ENCODE measurements at places on chromosomes 12 and 14.
A peak's percentile ranks its signal among the peaks of the same experiment; 100 is the strongest.

- peak; percentile 4 for DNase-seq
These were observed 1322.3 kb upstream of the SEL1L start for GRCh38 chr14:82855912-82856391.

GRCh38 chr12:40473962-40474361, 218.3 kb upstream of the CNTN1 start:
- DNase-seq, result no peak

- no peak for DNase-seq
These were observed 55.9 kb downstream of the C12orf75 start for GRCh38 chr12:105386431-105386830.

DNA sequence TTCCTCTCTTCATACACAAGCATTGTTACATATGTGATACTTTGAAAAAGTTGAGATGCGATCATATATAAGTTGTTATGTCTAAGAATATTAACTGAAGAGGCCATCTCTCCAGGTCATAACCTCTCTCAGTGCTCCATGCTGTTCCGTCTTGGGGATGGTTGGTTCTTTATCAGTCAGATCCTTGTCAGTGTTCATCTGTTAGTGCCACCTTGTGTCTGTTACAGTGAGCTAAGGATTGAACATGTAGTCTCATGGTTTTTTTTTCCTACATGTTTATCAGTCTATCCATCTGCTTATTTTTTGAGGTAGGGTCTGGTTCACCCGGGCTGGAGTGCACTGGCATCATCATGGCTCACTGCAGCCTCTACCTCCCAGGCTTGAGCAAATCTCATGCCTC, 30.5 kb downstream of the EP400 start:
- no peak for DNase-seq

DNA sequence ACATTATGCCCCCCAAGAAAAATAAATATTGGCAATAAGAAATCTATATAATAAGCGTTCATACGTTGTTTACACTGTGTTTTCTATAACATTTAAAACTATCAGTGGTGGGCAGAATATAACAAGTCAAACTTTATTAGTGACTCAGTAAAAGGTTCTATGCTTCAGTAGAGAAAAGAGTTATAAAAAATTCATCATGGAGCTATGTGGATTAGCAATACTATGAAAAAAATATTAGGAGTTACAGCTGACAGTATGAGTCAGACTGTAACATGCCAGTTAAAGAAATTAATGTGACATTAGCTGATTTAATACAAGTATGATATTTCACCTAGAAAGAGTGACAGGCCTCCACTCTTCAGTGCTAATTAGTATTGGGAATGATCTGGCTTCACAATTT, 125.1 kb upstream of the GARIN6 start:
- DNase-seq, result no peak

DNA sequence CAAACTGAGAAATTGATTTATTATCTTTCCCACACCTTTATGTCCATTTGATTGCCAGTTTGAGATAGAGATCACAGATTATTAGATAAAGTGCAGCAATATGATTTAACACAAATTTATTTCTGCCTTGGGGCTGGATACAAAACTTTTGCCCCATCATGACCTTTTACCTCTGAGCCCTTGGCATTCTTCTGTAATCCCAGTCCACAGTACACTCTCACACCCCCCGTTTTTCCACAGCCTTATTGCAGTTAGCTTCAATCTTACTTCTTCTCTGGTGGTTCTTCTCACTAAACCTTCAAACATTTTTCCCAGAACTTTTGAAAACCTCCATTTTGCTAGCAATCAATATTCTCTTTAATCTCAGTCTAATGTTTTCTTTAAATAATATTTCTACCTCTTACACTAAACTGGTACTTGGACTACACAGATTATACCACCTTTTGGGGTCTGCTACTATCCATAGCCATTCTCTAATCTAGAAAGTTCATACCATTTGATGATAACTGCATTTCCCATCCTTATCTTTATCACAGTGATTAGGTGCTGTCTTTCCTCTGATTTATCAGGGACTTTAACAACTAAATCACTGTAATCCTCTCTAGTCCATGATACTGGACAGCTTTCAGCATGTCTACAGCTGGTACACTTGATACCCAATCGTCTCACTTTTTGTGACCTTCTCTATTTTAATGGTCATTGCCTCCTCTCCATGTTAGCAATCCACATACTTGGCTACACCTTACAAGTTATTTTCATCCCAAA, 186.7 kb upstream of the PDE3A start:
- no peak for DNase-seq

GRCh38 chr12:88388566-88389540, 191.4 kb downstream of the KITLG start:
- no peak for DNase-seq

DNA sequence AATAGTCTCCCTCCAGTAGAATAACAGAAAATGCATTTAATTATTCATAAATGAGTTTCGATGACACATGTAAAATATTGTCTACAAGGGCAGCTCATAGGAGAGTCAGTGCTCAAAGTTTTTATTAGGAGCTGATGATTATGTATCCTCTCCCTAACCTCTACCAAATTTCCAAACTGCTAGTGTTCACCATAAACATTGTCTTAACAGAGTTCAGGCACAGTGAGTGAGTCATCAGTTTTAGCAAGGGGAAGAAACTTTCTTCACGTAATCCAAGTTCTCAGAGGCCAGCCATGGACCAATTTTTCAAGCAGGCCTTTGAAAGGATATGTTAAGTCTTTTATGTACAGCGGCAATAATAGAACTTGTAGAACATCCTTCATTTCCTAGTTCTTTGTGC, 649.2 kb upstream of the MIS18BP1 start:
- DNase-seq, result no peak

- no peak for DNase-seq
These were observed 18.8 kb downstream of the TCP11L2 start for GRCh38 chr12:106321139-106321850.
